ENCODE measurements at places on chromosomes 5 and 9.

DNA sequence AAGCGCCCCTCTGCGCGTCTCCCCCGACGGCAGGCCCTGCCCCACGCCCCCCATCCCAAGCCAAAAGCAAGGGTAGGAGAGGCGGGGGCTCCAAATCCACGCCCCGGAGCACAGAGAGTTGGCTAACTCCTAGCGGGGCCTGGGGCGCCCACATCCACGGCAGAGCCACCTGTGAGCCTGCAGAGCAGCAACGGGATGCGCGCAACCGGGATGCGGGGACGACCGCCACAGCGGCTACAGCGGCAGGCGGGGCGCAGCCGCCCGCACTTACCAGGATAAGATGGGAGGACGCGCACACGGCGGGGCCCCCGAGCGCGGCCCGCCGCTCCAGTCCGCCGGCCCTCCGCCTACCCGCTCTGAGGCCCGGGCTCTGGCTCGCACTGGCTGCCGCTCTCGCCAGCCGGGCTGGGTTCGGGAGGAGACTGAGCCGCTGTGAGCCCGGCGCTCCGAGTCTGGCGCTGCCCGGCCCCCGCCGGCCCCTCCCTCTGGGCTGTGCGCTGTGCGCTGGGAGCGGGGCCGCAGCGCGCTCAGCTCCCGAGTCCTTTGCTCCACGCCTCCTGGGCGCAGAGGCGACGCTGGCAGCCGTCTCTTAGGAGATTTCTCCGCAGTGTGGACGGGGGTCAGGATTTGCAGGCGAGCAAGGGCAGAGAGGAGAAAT lies at the start of gene SLC24A2:
Gene SLC24A2, minus strand, starts transcription at position 424 of the 658 bp plus-strand sequence.
- peaks cover 2% of the 10 kb centered on the region for H3K4me1 ChIP-seq
- H3K27me3 ChIP-seq = peaks cover 41% of the 10 kb centered on the region
- H3K27ac ChIP-seq = no peak within 1 kb of the TSS
- H3K4me3 ChIP-seq = no peak within 1 kb of the TSS

DNA sequence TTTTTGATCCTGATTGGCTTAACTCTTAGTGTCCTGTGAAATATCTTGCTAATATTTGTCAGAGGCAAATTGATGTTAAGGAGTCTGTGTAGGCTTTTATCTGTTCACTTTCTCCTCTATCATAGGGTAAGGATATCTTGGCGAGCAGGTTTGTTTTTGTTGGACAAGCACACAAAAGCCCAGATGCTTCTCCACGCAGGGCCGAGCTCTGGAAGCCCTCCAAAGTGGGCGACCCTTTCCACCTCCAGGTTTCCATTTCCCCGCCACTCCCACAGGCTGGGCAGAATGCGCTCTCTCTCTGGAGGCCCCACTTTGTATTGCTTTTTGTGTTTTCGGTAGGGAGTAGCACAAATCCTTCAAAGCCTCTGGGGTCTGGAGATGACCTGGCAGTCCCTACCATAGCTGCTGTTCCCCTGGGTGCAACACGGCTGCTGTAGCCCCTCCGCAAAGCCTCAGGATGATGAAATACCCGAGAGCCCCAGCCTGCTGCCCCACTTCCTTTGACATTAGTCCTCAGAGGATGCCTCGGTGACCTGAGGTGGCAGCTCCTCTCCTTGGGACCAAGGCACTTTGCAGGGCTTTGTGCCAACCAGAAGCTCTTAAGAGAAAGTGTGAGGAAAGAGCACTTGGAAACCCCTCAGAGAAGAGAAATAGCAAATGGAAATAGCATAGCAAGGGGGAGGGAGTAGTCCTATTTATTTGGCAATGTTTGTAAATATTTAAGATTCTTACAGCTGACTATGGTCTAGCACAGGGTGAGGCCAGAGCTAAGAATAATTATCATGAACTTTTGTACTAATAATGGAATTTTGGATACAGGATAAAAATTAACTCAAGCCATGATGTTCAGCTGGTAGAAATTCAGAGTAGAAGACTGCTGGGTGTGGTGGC lies 122.8 kb downstream of the ARHGEF28 start:
- no peak overlapping the region for H3K4me3 ChIP-seq
- no peaks in the 10 kb centered on the region for H3K36me3 ChIP-seq
- no peak overlapping the region for H3K27ac ChIP-seq
- peaks cover 37% of the 10 kb centered on the region for H3K27me3 ChIP-seq
- H3K4me1 ChIP-seq = no peaks in the 10 kb centered on the region

GRCh38 chr5:3310541-3311261 lies 284.9 kb upstream of the IRX1 start:
- H3K4me1 ChIP-seq = no peaks in the 10 kb centered on the region
- H3K36me3 ChIP-seq = no peaks in the 10 kb centered on the region
- H3K27ac ChIP-seq = no peak overlapping the region
- H3K27me3 ChIP-seq = no peaks in the 10 kb centered on the region
- no peak for DNase-seq

DNA sequence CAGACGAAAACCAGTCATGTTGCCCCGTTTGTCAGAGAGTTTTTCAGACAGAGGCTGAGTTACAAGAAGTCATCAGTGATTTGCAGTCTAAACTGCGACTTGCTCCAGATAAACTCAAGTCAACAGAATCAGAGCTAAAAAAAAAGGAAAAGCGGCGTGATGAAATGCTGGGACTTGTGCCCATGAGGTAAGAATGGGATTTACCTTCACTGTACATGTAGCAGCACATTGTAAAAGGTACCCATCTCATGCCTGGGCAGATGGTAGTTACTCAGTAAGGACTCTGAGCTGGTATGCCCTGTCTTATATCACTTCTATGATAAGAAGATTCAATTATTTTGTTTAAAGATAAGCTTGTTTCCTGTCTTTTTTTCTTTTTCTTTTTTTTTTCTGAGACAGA lies 38.8 kb downstream of the RAD50 start:
- H3K36me3 ChIP-seq = peaks cover 30% of the 10 kb centered on the region
- no peak overlapping the region for H3K27ac ChIP-seq
- no peak overlapping the region for H3K4me3 ChIP-seq
- H3K4me1 ChIP-seq = no peaks in the 10 kb centered on the region

DNA sequence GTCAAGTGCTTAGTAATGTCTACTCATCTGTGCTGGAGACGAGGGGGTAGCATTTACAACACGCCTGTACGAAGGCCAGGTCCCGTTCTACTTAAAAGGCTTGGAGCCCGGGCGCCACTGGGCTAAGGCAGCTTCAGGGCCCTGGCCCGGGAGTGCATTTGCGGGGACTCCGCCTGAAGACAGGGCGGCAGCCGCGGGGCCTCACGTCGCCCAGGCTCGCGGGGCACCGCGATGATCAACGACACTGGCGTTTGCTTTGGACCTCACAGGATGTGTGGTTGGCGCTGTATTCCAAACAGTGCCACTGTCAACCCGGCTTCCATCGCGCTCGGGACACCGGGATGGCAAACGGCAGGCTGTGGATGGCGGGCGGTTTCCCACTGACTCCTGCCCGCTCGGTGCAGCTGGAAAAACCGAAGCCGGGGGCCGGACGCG lies 1.1 kb upstream of the TENT4A start:
- H3K4me1 ChIP-seq = peaks cover 35% of the 10 kb centered on the region
- DNase-seq = peak; percentile 49
- no peaks in the 10 kb centered on the region for H3K27me3 ChIP-seq
- peak overlapping the region; percentile 84 for H3K27ac ChIP-seq
- no peaks in the 10 kb centered on the region for H3K36me3 ChIP-seq

DNA sequence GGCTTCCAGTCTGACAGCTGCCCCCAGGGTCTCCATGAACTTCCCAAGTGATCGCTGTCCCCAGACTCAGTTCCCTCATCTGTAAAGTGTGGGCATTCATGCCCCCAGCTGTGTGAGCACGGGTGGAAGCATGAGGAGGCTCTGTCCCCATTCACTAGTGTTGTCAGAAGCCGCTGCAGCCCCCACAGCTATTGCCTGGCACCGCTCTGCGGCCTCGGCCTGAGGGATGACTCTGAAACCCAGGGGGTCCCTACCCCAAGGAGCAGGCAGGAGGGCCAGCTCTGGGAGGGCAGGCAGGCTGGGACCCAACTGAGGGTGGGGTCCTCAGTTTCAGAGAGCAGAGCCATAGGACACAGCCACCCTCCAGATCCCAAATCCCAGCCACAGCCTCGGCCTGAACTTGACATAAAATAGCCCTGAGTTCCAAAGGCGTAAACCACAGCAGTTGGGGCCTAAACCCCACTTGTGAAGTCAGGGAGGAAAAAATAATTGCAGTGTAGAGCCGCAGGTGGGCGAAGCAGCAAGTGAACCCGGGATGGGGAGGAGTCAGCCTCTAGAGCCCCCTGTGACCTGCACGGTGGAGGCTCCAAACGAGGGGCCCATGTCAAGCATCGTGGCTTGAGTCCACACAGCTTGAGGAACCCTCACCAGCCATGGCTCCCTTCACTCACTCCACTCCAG lies 66.0 kb upstream of the ADAMTS2 start:
- H3K4me1 ChIP-seq = no peaks in the 10 kb centered on the region
- no peaks in the 10 kb centered on the region for H3K36me3 ChIP-seq
- H3K27me3 ChIP-seq = peaks cover 5% of the 10 kb centered on the region
- no peak overlapping the region for H3K27ac ChIP-seq

Data from naive B cell (primary cell).